NCI-H2171 treated with DMSO at 0.1 percent for 48 hours (cell line): ENCODE measurements at places on chromosomes 16 and 17.
A peak's percentile ranks its signal among the peaks of the same experiment; 100 is the strongest.

- no peak for DNase-seq
Observed at GRCh38 chr17:79870540-79870939, 31.3 kb upstream of the CBX4 start.

GRCh38 chr16:54066451-54067105 lies 220.0 kb downstream of the IRX3 start:
- no peak for DNase-seq

DNA sequence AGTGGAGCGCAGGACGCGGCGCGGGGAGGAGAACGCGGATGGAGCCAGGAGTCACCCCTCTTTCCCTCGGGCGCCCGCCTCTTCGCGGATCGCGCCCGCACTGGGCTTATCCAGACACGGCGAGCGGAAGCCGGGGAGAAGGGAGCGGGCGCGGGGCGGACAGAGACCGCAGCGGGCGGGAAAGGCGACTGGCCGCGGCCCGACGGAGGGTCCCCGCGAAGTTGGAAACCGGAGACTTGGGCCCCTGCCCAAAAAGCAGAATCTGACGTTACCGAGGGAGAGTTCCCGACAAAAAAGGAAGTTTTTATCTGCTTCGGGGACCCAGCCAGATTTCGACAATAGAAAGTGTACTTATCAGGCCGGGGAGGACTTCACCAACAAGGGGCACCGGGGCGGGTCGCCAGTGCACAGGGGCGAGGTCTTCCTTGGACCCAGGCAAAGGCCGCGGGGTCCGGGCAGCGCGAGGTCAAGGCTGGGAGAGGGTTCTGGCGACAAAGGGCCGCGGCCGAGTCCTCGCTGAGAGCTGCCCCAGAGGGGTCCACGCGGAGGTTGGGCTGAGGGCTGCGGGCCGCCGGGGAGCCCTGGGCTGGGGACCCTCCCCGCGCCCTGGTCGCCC lies 519 bp downstream of the ST6GALNAC2 start:
- DNase-seq = no peak

DNA sequence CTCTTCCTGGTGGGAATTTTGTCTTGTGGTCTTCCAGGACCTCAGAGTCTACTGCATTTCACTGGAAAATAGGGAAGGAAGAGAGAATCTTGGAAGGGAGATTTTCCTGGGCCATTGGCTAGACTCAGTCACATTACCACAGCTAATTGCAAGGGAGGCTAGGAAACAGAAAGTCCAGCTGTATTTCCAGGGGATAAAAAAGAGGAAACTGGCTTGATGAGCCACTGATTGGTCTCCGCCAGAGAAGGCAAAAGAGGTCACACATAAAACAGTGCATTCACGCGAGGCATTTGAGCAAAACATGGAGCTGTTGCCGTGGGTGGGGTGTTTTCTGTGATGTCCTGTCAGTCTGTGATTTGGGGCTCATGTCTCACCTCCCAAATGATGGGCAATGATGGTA lies 345.3 kb downstream of the FOXL1 start:
- DNase-seq = no peak

- DNase-seq = no peak
Observed at GRCh38 chr17:1422885-1423284, 22.9 kb upstream of the YWHAE start.

GRCh38 chr16:15487336-15488284 lies 53.2 kb downstream of the BMERB1 start:
- DNase-seq = no peak

- DNase-seq = no peak
Observed at GRCh38 chr17:21214777-21215541, 998 bp upstream of the TMEM11 start.

DNA sequence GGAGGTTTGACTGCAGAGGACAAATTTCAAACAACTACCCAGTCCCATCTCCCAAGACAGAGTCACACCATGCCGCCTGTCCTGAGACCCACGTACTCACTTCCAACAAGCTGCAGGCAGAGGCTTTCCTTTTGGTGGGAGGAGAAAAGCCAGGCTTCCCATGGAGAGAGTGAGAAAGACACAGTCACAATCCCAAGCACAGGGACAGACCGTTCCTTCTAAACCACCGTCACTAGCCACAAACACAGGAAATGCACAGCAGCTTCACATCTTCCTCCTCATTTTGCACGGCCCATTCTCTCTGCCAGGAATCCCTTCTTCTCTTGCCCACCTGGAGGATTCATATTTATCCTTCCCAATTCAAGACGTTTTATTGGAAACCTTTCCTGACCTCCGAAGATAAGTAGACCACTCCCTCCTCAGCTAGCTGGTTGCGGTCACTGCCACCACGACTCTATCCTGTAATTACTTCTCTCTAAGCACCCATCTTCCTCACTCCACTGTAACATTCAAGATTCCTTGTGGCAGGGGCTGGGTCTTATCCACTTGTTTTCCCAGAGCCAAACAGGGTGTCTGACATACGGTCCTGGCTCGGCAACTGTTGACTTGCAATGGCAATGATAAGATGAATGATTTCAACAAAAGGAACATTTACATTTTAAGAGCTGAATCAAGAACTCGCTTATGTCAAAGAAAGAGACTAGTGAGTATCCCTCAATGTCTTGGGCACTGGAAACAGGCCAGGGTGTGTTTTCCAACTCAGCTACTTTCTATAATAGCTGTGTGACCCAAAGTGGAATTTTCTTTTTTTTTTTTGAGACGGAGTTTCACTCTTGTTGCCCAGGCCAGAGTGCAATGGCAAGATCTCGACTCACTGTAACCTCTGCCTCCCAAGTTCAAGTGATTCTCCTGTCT lies 87.6 kb downstream of the XYLT1 start:
- no peak for DNase-seq

DNA sequence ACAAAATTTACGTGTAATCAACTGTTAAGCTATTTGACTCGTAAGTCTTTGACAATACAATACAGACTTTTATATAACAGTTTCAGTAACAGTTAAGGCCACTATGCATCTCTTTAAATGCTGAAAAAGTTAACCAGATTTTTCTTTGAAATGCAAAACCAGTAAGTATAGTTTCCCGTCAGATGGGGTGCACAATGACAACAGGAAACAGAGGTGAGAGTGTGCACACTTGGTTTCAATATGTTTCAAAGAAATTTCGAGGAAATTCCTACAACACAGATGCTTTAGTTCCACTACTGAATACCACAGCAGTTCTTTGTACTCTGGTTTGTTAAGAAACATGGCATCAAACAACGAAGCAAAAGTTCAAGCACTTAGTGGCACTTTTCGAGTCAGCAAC lies 48.4 kb downstream of the RNF157 start:
- no peak for DNase-seq

- no peak for DNase-seq
Observed at GRCh38 chr17:66777689-66778225, 57.2 kb upstream of the CACNG5 start.

GRCh38 chr16:102060-102855 lies 24.2 kb downstream of the MPG start:
- DNase-seq = no peak

DNA sequence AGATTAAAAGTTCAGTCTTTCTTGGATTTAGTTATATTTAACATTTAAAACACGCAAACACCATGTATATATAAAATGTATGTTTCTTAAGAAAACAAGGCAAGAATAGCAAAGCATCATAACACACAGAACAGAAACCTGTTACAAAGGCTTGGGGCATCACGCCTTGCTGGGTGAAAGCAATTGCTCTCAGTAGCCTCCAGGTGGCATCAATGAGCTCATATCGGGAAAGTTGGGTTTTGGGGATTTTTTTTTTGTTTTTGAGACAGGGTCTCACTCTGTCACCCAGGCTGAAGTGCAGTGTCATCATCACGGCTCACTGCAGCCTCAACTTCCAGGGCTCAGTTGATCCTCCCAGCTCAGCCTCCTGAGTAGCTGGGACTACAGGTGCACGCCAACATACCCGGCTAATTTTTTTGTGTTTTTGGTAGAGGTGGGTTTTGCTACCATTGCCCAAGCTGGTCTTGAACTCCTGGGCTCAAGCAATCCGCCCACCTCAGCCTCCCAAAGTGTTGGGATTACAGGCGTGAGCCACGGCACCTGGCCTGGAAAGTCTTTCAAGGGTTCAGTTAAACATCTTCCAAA lies 56.9 kb downstream of the CYB5D2 start:
- DNase-seq = peak; percentile 62

GRCh38 chr17:48549914-48550501 lies 5.1 kb upstream of the HOXB2 start:
- DNase-seq = no peak

GRCh38 chr16:49622084-49622390 lies 233.9 kb downstream of the ZNF423 start:
- no peak for DNase-seq

GRCh38 chr17:17515934-17516930 lies 20.0 kb upstream of the RASD1 start:
- peak; percentile 83 for DNase-seq

DNA sequence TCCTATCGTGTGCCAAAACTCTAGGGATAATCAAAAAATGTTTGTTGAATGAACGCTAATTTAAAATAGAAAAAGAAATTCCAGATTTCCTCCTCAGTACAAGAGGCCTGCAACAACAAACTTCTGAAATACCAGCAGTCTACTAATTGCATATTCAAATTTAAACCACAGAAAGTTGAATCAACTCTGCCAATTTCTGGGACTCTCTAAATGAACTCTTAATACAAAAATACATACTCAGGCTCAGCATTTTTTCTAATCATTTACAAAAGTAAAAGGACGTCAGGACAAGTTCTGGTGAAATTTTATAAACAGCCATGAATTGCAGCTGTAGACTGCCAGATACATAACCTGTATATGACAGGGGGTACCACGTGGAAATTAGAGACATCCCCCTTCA lies 49.0 kb downstream of the KANSL1 start:
- DNase-seq = no peak

GRCh38 chr17:58753026-58753425 lies 2.6 kb upstream of the PPM1E start:
- no peak for DNase-seq

DNA sequence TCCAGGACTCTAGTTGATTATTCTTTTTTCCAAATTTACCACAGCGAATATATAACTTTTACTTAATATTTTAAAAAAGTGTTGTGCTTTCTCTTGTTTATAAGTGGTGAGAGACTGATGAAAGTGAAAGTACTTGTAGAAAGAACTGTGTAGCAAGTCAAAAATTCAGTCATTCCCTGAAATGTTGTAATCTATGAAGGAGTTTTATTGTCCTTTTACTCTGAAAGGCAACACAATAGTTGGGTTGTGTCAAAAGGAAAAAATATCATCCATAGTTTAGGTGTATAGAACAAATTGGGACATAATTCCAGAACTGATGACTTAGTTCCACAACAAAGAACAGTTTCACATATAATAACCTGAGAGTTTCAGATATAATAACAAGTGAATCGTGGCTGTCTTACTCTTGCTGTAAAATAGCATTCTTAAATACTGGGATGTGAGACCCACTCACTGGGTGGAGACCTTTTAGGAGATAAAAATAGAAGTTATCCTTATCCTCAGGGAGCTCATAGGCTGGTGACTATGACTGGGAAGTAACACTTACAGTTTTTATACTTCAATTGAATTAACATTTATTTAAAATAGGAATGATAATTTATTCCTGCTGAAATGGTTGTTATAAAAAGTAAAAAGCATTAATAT lies 20.6 kb downstream of the CYB5B start:
- DNase-seq = no peak

DNA sequence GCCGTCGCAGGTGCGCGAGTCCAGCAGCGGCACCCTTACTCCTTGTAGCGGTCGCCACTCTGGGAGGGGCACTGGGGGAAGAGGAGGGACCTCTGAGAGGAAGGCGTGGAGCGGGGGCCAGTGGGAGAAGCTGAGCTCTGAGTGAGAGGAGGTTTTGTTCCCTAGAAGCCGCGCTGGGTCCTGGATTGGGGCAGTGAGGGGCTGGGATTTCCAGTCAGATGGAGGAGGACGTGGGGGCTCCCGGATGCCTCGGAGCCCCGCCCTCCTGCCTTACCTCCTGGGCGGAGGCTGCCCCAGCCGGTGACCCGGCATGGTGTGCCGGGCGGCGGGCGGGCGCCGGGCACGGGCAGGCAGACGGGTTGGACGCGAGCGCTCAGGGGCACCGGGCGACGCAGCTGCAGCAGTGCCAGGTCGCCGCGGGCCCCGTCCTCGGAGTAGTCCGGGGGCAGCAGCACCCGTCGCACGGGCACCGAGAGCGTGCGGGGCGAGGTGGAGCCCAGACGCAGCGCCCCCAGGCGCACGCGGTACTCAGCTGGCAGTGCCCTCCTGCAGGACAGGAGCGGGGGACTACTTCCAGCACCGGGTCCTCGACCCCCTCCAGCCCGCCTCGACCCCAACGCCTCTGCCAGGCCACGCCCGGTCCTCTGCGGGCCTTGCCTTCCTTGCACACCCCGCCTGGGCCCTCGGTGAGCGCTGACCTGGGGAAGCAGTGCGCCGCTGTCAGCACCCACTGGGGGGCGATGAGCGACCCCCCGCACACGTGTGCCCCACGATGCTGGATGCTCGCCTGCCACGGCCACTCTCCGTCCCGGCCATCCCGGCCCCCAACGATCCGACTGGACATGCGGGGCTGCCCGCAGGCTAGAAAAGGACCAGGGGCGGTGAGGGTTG lies 2.0 kb downstream of the PRSS33 start:
- DNase-seq = no peak

DNA sequence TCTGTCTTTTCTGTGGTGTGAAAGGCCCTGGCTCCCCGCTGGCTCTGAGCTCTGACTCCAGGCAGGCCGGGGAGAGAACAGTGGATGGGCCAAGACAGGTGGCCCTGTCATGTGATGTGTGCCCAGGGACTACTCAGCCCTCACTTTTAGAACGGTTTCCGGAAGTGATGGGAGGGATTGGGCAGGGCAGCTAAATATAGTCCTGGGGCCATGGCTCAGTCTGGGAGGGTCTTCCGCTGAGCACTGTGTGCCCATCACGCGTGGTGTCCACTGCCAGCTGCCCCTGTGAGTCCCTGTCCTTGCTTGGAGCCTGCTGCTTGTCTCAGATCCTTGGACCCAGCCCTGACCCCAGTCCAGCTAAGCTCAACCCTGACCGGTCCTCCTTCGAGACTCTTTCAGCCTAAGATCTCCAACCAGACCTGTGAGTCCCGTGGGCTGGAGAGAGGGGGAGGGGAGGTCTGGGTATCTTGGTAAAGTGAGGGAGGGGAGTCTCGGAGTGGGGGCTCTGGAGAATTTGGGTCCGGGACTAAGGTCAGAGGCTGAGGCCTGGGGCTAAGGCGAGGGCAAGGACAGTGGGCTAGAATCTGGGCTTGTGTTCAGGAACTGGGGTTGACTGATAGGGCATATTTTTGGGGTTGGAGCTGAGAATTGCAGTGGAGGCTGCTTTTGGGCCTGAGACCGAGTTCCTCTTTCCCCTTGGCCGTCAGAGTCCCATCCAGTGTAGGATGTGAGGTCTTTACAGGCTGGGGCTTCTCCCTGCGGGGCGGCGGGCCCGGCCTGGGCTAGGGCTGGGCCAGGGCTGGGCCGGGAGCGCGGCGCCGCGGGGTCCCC lies at the start of gene TRIM72:
TRIM72 (plus strand) TSS at position 243 of the 831 bp plus-strand sequence. CDS start 620 bp downstream, outside the sequence.
- DNase-seq = no peak

DNA sequence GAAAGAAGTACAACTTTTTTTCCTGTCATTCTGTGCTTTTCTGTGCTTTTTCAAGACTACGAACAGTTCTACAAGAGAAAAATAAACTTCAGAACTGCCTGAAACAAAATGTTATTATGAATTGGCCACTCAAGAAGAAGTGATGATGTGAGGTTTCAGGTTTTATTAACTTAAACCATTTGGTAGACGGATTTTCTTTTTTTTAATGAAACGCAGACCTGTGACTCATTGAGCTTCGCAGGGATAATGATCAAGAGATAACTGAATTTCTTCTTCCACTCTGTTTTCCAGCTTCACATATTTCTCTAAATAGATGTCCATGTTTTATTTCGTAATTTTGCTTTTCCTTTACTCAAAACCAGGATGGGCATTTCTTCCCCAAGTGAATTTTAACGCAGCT lies 32.7 kb downstream of the AIPL1 start:
- DNase-seq = no peak

GRCh38 chr17:57355090-57355859 lies 99.0 kb downstream of the MSI2 start:
- no peak for DNase-seq
